ENCODE measurements at places on chromosomes 2 and 18. TPM values are rescaled to one million over a fixed set of nuclear protein-coding genes. Genes with fewer than 3 reads are reported as not detected.
A peak's percentile ranks its signal among the peaks of the same experiment; 100 is the strongest.

DNA sequence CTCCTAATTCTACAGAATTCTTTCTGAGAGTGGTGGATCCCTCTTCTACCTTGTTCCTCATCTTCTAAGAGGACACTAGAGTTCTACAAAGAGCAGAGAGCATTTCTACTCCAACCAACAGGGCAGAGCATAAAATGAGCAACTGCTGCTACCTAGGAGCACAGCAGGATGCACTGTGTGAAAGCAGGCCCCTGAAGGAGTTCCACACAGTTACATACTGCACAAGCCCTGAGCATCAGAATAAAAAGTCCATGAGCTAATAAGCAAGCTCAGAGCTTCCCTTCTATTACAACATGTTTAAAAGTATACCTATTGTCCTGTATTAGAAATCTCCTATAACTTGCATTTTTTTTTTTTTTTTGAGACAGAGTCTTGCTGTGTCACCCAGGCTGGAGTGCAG is 8.4 kb downstream of the FHL2 start:
- no peak for DNase-seq

GRCh38 chr2:163775304-163775703 is 39.5 kb upstream of the FIGN start:
- DNase-seq: no peak

- DNase-seq: no peak
Observed at GRCh38 chr18:12943215-12943614, 4.6 kb upstream of the SEH1L start.

Gene THAP4
- total RNA-seq: 27.8 TPM

Gene MERTK
- total RNA-seq: 0.67 TPM

- DNase-seq: peak; percentile 6
Observed at GRCh38 chr18:77702686-77703085, 453.0 kb downstream of the GALR1 start.

GRCh38 chr2:103792042-103792441 is 1030.2 kb downstream of the TMEM182 start:
- no peak for DNase-seq

DNA sequence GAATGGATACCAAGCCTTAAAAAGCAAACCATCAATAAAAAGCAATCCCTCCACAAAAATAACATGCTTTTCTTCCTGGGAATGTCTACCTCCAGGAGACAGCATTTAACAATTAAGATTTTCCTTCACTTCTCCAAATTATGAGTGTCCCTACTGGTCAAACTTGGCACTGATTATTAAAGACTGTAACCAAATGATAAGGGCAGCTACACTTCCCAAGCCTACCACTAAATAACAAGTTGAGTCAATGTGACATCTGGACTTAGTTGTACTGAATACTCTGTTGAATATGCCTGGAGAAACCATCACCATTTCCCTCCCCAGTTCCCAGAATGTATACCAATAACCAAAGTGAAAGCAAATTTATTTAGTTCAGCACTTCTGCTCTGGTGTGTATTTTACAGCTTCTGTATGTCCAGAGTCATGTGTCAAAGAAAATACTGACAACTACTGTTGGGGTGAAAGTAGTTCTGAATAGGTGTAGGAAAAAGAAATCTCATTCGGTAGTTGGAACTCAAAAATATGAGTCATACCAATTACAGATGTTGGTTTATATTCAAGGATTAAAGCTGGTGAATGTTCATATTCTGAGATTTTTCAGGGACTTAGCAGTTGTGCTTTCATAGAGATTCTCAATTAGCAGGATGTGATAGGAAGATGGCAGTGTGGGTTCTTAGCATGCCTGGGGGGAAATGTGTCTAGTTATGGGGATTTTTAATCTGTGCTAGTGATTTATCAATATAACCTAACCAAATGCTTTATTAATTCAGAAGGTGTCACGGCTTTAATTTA is 1291.6 kb upstream of the GYPC start:
- DNase-seq: no peak

Gene OXER1
- total RNA-seq: not detected

DNA sequence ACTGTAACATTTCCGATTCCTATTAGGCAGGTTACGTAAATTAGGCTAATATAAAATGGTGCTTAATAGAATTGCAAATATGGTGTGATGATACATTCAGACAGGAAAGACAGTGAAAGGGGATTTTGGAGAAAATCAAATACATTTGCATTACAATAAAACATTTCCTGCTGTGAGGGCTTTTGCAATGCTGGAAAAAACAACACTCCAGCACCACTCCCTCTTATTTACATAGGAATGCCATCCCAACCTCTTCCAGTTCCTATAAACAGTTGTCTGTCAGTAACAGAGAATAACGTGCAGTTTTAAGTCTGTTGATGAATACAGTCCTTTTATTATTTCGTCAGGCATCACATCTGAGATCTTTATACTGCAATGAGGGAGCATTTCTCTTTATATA is 298.8 kb upstream of the FANCL start:
- no peak for DNase-seq

DNA sequence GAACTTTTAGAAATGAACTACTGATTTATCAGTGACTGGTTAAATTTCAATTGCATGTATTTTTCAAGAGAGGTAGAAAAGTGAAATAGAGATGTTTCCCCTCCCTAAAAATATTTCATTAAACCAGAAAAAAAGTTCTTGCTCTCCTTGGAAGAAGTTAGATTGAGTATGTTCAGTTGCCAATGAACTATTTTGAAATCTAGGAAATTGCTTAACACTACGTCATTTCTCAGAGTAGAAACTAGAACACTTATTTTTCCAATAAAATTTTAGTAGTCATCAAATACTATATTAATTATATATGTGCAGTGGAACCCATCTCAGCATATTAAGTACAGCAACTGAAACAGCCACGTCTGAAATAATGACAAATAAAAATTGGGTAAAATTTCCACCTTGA is 51.8 kb upstream of the STAT1 start:
- DNase-seq: no peak

Gene ADGRF3
- 0.97 TPM for total RNA-seq

Gene MATN3
- total RNA-seq: not detected

DNA sequence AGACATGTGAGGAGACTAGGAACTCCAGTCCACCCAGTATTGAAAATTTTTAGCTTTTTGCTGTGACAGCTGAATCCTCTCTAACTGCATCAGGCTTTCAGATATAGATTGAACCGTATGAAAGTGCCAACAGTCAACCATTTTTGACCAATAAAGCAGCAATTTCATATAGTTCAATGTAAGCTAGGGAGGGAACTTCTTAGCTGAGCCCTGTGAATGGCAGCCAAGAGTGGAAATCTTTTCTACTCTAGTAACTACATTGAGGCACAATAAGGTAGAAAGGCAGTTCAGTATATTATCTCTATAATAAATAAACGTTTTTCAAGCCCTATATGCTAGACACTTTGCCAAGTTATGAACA is 96.3 kb upstream of the TANK start:
- no peak for DNase-seq

GRCh38 chr2:161975062-161975812 is 98.8 kb downstream of the DPP4 start:
- no peak for DNase-seq

GRCh38 chr2:184272056-184272455 is 326.3 kb upstream of the ZNF804A start:
- no peak for DNase-seq

DNA sequence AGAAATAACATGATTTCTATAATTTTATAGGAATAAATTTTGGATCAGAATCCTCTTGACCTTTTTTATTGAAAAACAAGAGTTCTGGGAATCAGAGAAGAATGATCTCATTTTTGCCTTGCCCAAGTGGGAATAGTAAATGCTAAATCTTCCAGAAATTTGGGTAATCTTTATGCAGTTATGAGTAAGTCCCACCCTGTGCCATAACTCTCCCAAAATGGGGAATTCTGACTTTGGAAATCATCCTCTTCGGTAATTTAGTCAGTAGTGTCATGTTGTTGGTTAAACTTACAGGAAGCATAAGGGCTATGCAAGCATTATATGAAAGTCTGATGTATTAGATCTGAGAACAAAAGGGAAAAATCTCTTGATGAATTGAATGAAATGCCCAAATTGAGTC is 20.6 kb upstream of the ARHGAP28 start:
- DNase-seq: no peak

- no peak for DNase-seq
Observed at GRCh38 chr2:75462721-75463120, 98.0 kb downstream of the EVA1A start.

GRCh38 chr18:37419315-37419714 is 146.3 kb downstream of the CELF4 start:
- no peak for DNase-seq

Data from CD4-positive, alpha-beta memory T cell (primary cell).